Amniotic epithelial cell (primary cell): ENCODE measurements at places on chromosomes 7 and 10.
A peak's percentile ranks its signal among the peaks of the same experiment; 100 is the strongest.

GRCh38 chr10:92773776-92774175 is 74.5 kb upstream of the EXOC6 start:
- peak; percentile 24 for DNase-seq

GRCh38 chr7:45178241-45179225 is 20.9 kb downstream of the RAMP3 start:
- no peak for DNase-seq

GRCh38 chr10:6586501-6586900 is 6.4 kb upstream of the PRKCQ start:
- no peak for DNase-seq

GRCh38 chr10:62647375-62648092 is 157.0 kb upstream of the ADO start:
- no peak for DNase-seq

DNA sequence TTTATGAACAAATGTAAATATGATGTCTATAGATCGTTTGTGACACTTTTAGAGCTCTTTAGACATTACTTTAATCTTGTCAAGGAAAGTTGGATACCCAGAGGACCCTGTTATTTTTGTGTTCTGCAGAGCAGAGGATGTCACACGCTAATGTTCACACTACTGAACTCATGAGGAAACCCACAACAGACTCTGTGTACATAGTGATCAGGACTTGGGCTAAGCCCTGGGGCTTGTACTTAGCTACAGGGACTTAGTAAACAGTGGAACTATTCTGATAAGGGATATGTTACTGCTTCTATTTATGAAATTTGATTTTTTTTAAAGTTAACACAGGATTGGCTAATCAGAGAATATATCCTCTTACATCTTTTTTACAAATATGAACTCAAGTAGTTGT is 36.1 kb upstream of the ZNF518A start:
- DNase-seq, result no peak
